Activated CD8-positive, alpha-beta memory T cell treated with anti-CD3 and anti-CD28 coated beads, Interleukin-2, amount 50 U/mL, for 48 hours (primary cell): ENCODE measurements at places on chromosomes 13 and 19.

GRCh38 chr13:106156468-106156867, 379.0 kb downstream of the EFNB2 start:
- DNase-seq, result no peak

DNA sequence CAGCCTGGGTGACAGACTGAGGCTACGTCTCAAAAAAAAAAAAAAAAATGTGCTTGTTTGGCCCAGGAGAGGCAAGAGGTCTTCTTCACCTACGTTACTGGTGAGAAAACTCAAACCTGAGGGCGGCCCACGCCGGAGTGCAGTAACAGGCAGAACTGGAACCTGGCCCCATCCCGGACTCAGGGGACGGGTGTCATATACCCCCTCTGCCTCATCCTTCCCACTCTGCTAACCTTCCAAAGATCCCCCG, 414 bp upstream of the ADAT3 start:
- no peak for DNase-seq

DNA sequence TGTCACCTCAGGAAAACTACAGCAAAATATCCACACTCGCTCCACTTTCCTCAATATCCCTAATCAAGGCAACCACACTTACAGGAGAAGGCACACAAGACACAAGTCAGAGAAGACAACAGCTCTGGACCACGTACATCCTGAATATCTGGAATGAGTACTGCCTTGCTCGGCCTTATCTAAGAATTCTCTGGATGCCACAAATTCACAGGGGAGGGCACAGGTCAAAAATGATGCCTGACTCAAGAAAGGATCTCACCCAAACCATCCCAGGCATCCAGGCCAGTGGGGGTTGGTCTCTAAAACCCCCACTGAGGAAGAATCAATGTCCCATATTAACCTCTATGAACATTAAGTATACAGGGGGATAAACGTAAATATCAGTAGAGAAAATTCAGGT, 29.9 kb downstream of the ATP7B start:
- no peak for DNase-seq

- no peak for DNase-seq
Measured at GRCh38 chr13:28585561-28585960, 73.4 kb upstream of the POMP start.

DNA sequence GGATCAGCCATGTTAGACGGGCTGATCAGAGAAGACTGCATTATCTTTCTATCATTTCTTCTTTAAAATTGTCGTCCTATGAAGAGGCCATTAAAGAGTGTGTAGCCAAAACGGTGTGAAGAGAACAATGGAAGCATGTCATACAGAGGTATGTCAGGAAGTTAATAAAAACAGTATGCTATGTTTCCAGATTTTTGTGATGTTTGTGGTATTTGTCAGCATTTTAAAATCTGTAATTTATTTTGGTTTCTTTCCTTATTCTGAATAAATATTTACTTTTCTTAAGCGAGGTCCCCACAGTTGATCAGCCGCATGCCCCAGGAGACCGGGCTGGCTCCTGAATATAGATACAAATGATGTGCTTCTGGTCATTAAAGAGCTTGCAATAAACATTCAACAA, 142.9 kb upstream of the SERP2 start:
- DNase-seq, result no peak

- no peak for DNase-seq
Measured at GRCh38 chr19:45139286-45140143, 21.3 kb downstream of the NKPD1 start.

DNA sequence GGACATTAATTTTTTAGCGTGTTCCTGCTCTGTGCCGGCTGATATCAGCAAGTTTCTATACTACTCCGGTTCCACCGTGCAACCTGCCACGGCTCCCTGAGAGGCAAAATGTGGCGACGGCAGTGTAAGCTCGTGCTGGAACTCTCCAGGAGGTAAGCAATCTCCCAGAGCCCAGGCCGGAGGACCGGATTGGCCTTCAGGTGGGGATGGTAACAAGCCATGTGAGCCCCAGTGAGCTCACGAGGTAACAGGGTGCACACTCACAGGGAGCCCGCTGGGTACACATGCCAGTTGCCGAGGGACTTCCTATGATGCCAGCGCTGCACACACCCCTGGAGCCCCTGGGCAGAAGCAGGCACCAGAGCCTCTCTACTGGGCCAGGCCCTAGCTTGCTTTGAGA, 38.5 kb downstream of the NAXD start:
- no peak for DNase-seq

- no peak for DNase-seq
Measured at GRCh38 chr19:15538774-15539173, 30.4 kb downstream of the CYP4F22 start.

GRCh38 chr19:16581145-16581970, 9.1 kb upstream of the SLC35E1 start:
- no peak for DNase-seq

GRCh38 chr19:5073153-5073844, 104.4 kb downstream of the KDM4B start:
- DNase-seq, result no peak

DNA sequence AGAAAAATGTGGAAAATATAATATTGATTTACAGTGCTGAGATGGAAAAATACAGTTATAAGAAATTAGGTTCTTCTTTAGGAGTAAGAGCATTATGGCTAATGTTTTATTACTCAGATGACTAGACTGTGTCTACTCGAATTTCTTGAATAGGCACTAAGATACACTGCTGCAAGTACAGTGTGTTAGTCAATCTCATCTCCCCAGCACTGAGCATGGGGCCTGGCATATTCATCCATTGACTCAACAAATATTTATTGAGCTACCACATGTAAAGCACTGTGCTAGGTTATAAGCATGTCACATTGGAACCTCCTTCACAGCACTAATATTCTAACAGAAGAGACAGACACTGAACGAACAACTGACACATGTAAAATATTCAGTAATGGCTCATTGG, 242.5 kb upstream of the GPC6 start:
- DNase-seq, result no peak

DNA sequence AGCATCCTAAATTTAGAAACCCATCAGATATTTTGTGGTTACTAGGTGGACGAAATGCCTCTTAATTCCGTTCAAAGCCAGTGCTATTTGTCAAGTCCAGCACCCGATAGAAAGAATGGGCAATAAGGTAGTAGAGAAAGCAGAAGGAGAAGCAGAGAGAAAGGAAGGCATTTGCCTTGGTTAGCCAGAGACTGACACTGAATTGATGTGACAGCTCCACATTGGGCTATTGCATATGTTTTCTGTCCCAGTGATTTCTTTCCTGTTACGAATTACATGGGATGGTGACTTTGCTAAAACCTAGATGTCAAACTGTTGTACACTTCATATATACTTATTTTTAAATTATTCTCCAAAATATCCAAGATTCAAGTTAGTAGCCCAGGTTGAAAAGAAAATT, 542.6 kb downstream of the DCT start:
- DNase-seq, result no peak

DNA sequence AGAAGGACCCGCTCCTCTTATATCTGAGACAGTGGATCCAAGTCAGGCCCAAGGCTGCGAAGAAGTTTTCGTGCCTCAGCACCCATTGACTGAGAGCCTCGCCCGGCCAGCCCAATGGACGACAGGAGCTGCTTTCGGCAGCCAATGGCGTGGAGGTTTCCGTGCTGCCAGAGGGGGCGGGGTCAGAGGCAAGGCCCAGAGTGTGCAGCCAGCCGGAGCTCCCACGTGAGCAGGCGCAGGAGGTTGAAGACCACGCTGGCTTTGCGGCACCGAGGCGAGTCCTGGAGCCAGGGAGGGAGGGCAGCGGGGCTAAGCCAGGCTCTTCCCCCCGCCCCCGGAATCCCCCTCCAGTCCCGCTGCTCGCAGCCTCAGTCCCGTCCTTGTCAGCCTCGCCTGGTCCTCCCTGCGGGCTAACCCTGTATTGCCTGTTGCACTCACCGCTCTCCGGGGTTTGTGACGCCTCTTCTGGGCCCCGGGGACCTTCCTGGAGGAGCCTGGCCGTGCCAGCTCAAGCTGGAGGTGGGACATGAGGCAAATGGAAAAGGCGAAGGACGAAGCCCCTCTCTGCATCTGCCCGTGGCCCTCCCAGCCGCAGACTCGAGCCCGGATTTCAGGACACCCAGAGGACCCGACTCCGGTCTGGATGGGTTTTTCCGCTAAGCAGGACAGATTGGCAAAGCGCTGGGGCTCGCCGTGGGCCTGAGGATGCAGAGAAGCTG, 1.5 kb downstream of the IFNL4 start:
- DNase-seq, result peak; percentile 69

DNA sequence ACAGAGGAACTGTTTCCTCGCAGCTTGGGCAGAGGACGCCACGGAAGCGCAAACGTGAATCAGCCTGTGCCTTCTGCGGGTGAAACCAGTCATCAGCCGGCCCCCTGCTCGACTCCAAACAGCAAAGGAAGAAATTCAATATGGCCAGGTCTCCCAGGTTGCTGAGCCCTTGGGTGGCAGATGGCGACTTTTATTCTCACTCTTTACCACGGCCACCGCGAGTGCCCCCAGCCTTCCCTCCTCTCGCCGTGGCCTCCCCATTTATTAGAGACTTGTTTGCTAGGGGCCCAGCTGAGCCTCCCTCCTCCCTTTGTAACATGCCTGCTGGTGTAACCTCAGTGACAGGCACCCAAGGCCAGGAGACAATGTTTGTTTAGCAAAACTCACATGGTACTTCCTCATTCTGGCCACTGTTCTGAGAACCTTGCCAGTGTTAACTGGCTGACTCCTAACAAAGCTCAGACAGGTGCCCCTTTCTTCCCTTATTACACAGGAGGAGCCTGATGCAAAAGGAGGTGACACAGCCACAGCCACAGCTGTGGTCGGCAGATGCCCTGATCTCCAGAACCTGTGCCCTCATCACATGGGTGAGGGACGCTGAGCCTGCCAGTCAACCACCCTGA, 5.8 kb downstream of the RAB20 start:
- DNase-seq, result no peak

DNA sequence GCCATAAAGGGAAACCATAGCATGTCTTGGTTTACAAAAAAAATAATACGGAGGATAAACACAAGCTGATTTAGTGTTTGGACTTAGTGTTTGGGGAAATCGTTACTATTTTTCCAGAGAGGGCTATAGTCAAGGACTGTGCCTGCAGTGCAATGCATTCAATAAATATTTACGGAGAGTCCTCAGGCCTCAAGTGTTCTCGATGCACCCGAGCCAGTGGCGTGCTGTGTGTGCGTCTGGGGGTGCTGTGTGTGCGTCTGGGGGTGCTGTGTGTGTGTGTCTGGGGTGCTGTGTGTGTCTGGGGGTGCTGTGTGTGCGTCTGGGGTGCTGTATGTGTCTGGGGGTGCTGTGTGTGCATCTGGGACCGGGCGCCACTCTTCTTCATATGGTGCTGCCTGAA, 71.7 kb upstream of the GTF3A start:
- no peak for DNase-seq

- peak; percentile 92 for DNase-seq
Measured at GRCh38 chr19:17703824-17704463, 15.3 kb upstream of the MAP1S start.

- DNase-seq, result no peak
Measured at GRCh38 chr13:52447815-52448552, 2.5 kb downstream of the VPS36 start.

- no peak for DNase-seq
Measured at GRCh38 chr13:73837147-73837546, 297.1 kb downstream of the KLF12 start.

DNA sequence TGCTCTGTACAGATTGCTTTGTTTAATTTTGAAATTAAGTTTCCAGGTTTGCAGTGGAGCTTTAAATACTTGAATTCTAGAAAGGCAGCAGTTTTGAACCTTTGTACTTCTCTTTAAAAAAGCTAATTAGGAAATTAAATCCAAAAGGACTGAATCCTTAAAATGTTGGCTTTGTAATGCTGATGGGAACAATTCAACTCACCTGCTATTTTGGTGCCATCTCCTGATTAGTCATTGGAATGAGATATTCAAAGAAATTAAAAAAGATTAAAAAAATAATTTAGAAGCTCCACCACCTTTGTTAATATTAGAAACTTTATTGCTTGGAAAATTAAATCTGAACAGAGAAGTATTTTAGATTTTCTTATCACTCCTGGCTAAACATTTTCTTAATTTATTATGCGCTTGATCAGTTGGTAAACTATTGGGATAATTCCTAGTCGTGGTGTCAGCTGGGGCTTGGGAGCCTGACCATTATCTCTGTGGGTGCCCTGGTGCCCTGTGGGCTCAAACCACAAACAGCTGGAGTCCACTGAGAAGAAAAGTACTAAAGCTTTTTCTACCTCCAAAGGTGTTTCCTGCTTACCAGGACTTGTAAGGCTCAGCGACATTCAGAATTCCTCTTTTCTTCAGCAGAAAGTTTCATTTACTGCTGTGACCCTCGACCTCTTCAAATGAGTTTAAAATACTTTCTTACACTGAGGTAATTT, 540.4 kb downstream of the DIAPH3 start:
- no peak for DNase-seq

- no peak for DNase-seq
Measured at GRCh38 chr13:79589603-79590393, 108.8 kb downstream of the NDFIP2 start.

- no peak for DNase-seq
Measured at GRCh38 chr19:27860309-27860934, 1352.5 kb downstream of the UQCRFS1 start.

DNA sequence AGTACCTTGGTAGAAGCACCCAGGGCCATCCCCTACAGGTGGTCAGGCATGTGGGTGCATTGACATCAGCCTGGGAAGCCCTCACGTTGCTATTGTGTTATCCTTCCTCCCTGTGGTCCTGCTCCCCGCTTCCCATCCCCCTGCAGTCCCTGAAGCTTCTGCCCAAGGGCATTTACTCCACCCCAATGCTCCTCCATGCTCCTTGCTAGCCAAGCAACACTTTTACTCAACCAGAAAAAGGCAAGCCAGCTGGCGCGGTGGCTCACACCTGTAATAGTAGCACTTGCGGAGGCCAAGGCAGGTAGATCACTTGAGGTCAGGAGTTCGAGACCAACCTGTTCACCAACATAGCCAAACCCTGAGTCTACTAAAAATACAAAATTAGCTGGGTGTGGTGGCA, 54.8 kb upstream of the LATS2 start:
- no peak for DNase-seq

GRCh38 chr13:31955741-31956140, 75.8 kb upstream of the FRY start:
- DNase-seq, result no peak
